ENCODE measurements at places on chromosomes 4 and X. TPM values are rescaled to one million over a fixed set of nuclear protein-coding genes. Genes with fewer than 3 reads are reported as not detected.

DNA sequence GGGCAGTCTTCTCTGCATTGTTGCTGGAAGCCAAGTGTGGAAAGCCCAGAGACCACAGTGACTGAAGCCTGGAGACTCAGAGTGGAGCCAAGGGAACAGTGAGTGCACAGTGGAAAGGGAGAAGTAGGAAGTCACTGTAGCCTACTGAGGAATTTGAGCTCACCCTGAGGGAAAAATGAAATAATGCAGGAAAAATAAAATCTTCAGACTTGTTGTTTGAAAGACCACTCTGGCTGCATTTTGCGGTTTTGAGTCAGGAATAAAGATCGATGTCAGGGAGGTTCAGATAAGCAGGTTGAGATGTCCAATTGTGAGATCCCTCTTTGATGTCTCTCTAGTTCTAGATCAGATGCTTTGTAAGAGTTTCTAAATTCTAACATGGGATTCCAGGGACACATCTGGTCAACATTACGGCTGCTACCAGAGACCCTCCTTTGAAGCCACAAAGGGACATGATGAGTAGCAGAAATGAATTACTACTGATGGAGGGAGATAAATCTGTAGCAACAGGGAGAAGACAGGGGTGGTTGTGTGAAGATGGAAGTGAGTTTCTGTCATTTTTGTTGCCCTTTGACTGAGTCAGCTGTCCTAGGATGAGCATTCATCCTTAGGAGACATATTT is 8.4 kb downstream of the ADH4 start:
- peaks cover 7% of the 10 kb centered on the region for H3K4me1 ChIP-seq
- no peak overlapping the region for H3K4me3 ChIP-seq
- H3K27ac ChIP-seq, result no peak overlapping the region

- no peak for DNase-seq
- no peak overlapping the region for H3K27ac ChIP-seq
- H3K4me1 ChIP-seq, result peaks cover 3% of the 10 kb centered on the region
- no peaks in the 10 kb centered on the region for H3K36me3 ChIP-seq
- H3K4me3 ChIP-seq, result no peak overlapping the region
- no peaks in the 10 kb centered on the region for H3K27me3 ChIP-seq
Observed at GRCh38 chrX:75546724-75547511, 24.1 kb upstream of the ZDHHC15 start.

DNA sequence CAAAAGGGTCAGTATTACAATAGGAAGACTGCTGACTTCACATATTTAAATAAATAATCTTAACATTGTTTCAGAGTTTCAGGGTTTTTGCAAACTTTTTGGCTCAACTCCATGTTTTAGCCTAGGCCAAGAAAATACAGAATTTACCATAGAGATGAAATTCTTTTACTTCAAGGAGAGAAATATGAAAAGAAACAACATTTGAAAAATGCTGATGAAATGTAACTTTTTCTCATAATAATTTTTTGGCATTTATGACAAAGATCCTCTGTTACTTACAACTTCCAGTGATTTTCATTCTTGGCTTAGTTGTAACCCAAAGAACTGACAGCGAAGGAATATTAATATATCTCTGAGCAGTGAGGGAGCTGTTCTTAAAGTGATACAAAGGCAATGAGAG is 316.1 kb upstream of the EMCN start:
- no peak overlapping the region for H3K4me3 ChIP-seq
- no peaks in the 10 kb centered on the region for H3K27me3 ChIP-seq
- no peak for DNase-seq
- no peak overlapping the region for H3K27ac ChIP-seq

DNA sequence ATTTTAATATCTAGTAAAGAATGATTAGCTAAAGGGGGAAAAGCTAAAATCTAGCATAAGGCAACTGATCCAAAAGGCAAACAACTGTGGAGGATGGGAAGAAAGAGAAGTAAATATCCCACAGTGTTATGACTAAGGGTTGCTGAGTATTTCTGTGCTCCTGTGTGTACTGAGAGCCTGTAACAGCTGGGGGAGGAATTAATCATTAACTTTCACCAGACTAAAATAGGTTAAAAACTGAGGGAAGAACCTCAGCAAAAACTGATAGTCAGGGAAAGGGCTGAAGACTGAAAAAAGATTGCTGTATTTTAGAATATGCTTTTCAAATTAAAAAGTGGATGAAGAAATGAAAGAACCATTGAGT is 365.9 kb downstream of the CXXC4 start:
- no peaks in the 10 kb centered on the region for H3K4me1 ChIP-seq
- no peaks in the 10 kb centered on the region for H3K27me3 ChIP-seq
- no peaks in the 10 kb centered on the region for H3K36me3 ChIP-seq
- no peak for DNase-seq

- no peaks in the 10 kb centered on the region for H3K36me3 ChIP-seq
- H3K27ac ChIP-seq, result no peak overlapping the region
- H3K27me3 ChIP-seq, result no peaks in the 10 kb centered on the region
- no peak overlapping the region for H3K4me3 ChIP-seq
- no peaks in the 10 kb centered on the region for H3K4me1 ChIP-seq
Observed at GRCh38 chr4:188613976-188614375, 474.7 kb downstream of the TRIML1 start.

Gene GPRIN3
- 1.6 TPM for total RNA-seq

Gene TBC1D14
- 58.2 TPM for total RNA-seq

Gene CFP
- 0.99 TPM for total RNA-seq

Gene CYSLTR1
- 0.68 TPM for total RNA-seq

Gene KIAA1210
- total RNA-seq, result 0.82 TPM

Gene TBC1D8B
- total RNA-seq, result 8.7 TPM

Gene SSX3
- total RNA-seq, result not detected

Gene CXorf49
- total RNA-seq, result not detected
